Hematopoietic multipotent progenitor cell treated with erythropoietin and hydrocortisone succinate and interleukin-3 and kit ligand, for 17 days (in vitro differentiated cells): ENCODE measurements at places on chromosomes 1 and 21.

GRCh38 chr1:116808200-116808847 lies 54.1 kb downstream of the CD2 start:
- no peak for DNase-seq

GRCh38 chr1:9211291-9211811 lies 23.2 kb upstream of the H6PD start:
- no peak for DNase-seq

GRCh38 chr21:17769447-17769845 lies 49.7 kb downstream of the C21orf91 start:
- DNase-seq: no peak

GRCh38 chr1:221117133-221117532 lies 237.9 kb downstream of the HLX start:
- DNase-seq: no peak

DNA sequence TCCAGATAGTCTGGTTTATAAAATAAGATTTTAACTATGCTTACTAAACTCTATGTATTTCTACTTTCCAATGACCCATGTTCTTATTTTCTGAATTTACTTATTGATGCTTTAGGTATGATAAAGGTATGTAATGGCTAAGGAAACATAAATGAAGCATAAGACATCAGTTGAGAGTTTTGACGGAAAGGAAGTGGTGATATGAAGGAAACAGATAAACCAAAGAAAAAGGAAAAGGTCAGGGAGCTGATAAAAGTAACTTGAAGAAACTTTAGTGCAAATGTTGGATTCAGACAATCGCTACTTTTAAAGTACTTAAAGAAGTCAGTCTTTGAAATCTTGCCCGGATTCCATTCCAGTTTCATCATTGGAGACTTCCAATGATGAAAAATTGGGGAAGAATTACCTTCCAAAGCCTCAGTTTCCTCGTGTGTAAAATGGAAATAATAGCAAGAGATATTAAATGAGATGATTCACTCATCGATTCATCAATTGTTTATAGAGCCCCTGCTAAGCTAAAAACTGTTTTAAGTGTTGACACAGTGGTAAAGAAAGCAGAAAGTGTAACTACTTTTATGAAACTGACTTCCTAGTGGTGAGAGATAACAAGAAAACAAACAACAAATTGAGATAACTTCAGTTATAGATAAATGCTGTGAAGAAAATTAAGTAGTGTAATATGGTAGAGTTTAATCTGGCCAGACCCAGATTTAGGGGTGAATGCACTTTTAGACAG lies 10.6 kb downstream of the PTPRC start:
- DNase-seq: no peak

- DNase-seq: no peak
These were observed at the start of gene ST6GALNAC5 for GRCh38 chr1:76867342-76868130. Gene ST6GALNAC5, plus strand, starts transcription at chr1:76867480.

DNA sequence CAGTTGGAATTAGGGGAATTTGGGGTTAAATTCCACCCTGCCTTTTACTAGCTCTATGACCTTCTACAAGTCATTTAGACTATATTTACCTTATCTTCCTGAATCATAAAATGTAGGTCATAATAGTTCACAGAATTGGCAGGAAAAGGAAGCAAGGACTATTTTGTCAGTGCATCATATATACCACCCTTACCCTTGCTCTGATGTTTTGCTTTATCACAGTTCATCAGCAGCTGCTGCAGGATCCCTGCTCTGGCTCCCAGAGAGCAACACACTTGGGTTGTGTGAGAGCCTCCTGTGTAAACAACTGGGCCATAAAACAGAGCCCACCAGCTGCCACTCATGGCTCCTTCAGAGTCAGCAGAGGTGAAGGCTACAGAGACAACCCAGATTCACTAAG lies 631.6 kb upstream of the CAMK1G start:
- no peak for DNase-seq

- no peak for DNase-seq
These were observed 59.1 kb upstream of the SEC16B start for GRCh38 chr1:178028841-178029481.

- no peak for DNase-seq
These were observed 542.7 kb upstream of the ADGRL4 start for GRCh38 chr1:79549201-79549600.

- DNase-seq: no peak
These were observed 4.4 kb upstream of the SLC27A3 start for GRCh38 chr1:153770797-153771196.

- no peak for DNase-seq
These were observed 194.8 kb downstream of the GRIK3 start for GRCh38 chr1:36839485-36839884.

DNA sequence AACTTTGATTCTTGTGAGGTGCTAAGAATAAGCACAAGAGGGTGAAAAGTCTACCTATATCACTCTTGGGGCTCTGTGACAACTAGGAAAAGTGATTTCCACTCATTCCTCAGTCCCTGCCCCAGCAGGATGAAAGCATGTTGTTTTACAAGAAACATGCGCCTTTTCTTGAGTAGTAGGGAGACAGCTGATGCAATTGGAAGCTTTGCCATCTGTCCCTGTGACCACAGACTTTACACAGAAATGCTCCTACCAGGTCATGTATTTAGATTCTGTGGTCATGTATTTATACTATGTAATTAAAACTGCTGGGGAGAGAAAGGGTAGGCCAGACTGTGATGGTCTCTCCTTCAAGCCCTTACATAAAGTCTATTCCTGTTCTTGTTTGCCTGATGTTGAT lies 445.5 kb downstream of the PTPRC start:
- no peak for DNase-seq

DNA sequence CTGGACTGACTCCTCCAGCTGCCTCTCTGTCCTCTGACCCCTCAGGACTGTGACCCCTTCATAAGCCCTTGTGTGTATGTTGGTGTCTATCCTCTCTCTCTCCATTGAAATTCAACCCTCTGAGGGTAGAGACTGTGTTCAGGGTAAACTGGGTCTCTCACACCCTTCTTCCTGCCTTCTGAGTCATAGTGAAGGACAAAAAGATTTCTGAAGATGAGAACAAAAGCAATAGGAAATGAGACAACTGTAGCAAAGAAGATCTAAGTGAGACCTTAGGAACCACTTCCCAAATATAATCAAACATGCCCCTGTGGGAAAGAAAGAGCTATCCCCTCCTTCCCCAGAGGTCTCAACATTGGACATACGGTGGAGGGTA lies 16.9 kb downstream of the NUAK2 start:
- no peak for DNase-seq

DNA sequence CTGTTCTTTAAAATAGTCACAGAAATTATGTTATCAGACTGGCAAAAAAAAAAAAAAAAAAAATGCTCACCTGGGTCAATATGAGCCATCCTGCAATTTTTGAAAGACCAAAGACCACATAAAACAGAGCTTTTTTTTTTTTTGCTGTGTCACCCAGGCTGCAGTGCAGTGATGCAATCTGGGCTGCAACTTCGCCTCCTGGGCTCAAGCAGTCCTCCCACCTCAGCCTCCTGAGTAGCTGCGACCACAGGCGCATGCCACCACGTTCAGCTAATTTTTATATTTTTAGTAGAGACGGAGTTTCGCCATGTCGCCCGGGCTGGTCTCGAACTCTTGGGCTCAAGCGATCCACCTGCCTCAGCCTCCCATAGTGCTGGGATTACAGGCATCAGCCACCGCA lies 62.8 kb downstream of the RGS13 start:
- no peak for DNase-seq

DNA sequence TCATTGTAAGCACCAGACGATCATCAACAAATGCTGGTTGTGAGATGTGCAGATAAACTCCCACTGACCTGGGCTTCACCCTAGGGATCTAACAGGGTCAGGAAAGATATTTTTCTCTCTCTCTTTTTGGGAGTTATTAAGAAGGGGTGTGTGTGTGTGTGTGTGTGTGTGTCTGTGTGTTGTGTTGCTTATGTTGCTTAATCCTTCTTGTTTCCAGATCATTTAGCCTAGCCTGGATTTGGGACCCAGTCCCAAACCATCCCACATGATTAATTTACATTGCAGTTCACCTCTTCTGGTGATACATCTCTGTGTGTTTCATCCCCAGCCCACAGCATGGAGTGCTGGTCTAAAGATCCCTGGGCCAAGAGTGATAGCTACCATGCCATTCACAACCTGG lies 122.8 kb upstream of the IPO9 start:
- no peak for DNase-seq

- DNase-seq: no peak
These were observed 35.8 kb downstream of the ELF3 start for GRCh38 chr1:202046227-202046626.

DNA sequence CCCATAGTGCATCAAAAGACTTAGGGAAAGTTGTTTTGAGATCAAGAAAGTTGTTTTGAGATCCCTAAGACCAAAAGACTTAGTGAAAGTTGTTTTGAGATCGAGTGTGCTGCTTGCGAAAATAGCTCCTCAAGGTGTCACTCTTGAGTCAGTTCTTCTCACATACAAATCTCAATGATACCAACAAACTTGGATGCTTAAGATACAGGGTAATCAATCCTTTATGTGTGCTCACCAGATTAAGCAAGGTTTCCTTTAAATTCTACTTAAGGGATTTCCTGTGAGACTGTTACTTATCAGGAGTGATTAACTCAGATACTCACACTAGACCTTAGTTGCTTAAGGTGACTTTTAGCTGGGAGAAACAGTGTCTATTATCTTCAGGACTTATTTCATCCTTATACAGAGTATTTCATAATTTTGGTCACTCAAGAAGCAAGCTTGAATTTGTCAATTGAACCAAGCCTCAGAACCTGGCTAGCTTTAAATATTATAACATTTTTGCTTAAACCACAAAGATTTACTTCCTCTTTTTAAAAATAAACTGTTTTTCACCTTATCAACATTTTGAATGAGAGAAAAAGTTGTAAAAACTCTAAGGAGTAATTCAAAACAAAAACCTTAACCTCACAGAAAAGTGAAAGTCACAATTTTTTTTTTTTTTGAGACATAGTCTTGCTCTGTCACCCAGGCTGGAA lies 8.0 kb upstream of the RLF start:
- DNase-seq: peak; percentile 82

DNA sequence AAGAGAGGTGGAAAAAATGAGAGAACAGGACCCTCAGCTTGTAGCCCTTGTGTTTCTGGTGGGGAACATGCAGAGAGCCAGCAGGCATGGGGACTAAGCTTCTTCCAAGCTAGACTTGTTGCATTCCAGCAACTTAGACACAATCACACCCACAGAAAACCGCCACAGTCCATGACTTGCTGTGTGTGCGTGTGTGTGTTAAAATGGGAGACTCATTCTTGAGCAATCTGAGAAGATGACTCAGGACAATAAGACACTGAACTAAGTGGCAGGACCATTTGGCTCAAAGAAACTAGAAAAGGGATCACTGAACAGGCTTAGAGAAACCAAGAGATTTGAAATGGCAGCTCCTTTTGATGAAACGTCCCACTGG lies 78.0 kb downstream of the HLX start:
- no peak for DNase-seq

DNA sequence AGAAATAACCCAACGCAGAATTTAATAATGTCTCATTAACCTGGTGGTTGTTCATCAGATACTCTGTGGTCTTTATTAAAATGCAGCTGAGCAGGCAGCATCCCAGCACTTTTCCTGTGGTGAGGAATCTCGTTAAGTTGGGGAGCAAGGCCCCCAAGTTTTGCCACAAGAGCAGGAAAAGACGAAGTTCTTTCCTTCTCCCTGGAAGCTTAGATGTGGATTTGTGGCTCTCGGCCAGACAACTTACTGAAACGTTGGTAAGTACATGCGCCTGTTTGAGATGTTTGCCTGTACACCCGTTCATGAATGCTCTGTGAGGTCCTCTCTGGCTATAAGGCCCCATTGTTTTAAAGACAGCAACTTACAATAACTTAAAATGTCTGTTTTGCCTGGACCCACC lies 34.3 kb upstream of the PDE9A start:
- no peak for DNase-seq

DNA sequence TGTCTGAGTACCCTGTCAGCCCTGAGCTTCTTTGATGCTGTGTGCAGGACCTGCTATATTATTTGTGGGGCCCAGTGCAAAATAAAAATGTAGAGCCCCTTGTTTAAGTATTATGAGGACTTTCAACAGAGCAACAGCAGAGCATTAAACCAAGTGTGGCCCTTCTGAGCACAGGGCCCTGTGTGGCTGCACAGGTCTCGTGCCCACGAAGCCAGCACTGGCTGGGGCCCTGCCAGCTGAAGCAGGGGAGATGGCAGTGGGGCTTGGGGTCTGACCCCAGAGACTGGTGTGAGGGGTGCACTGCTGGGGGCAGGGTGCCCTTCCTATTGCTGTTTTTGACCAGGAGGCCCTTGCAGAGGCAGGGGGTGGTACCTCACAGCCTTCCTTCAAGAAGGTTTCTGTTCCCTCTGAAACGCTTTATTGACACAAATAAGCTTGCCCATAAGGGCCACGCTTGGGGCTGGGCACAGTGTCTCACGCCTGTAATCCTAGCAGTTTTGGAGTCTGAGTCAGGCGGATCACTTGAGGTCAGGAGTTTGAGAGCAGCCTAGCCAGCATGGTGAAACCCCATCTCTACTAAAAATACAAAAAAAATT lies 2.2 kb upstream of the SEMA4A start:
- no peak for DNase-seq

DNA sequence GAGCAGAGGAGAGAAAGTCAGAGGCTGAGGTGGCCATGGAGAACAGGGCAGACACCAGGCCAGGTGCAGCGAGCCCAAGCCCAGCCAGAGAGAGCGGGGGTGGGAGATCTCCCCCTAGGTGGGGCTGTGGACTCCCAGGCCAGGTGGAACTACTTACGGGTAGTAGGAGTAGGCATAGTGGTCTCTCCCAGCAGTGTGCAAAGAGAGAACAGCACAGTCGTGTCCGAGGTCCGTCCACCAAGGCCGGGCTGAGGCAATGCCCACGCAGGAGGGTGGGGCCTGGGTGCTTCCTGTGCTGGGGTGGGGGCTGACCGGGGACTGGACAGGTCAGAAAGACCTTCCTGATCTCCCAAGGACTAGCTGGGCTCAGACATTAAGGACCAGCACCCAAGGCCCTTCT lies 263.7 kb downstream of the PTPRU start:
- no peak for DNase-seq

DNA sequence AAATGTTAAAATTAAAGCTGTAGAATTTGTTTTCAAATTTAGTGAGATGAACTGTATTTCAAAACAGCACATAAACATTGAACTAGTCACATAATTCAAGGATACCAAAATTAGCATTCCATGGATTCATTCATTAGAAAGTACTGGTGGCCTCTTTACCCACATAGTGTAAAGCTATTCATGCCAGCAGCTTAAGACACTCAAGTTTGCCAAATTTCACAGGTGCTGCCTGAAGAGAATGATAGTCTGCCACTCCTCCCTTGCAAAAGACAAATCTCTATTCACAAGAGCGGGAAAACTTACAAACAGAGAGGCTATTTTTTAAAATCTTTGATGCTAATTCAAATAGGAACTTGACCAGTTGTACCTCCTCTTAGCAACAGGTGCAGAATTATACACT lies 337.0 kb downstream of the BRINP3 start:
- DNase-seq: no peak

- DNase-seq: no peak
These were observed 237.5 kb downstream of the TTLL7 start for GRCh38 chr1:83761167-83762038.
